Peyer's patch (tissue), 4 donors: ENCODE measurements at places on chromosomes 1 and 21. TPM values are rescaled to one million over a fixed set of nuclear protein-coding genes. Genes with fewer than 3 reads are reported as not detected.

GRCh38 chr1:2073382-2074230, 23.4 kb downstream of the PRKCZ start:
- no peak for DNase-seq

- no peak for DNase-seq
These were observed 20.3 kb upstream of the LSS start for GRCh38 chr21:46248827-46249226.

DNA sequence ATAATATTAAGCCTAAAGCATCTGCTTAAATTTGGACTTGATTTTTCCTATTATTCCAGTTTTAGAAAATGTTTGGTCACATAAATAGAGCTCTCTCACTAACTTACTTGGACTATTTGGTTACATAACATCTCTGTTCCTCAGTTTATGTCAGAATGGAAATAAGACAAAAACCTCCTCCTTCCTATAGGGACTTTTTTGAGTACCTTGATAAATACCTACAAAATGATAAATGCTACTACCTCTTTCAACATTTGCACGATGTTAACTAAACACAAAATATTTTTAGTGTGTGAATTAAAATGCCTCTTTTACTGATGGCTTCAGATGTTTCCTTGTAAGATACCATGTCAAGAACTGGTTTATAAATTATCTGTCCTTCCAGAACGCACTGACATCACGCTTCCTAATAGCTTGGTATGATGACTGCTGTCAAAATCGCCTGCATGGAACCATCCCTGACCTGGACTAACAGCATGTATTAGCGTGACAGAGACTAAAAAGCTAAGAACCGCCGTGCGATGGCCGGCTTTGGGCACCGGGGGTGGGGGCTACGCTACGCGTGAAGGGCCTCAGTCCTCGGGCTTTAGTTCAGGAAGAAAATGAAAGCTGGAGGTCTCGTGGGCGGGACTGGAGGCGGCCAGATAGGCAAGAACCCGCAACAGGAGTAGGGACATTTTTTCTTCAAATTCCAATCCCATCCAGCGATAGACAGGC, 133.2 kb upstream of the BARHL2 start:
- DNase-seq: peak; percentile 51

DNA sequence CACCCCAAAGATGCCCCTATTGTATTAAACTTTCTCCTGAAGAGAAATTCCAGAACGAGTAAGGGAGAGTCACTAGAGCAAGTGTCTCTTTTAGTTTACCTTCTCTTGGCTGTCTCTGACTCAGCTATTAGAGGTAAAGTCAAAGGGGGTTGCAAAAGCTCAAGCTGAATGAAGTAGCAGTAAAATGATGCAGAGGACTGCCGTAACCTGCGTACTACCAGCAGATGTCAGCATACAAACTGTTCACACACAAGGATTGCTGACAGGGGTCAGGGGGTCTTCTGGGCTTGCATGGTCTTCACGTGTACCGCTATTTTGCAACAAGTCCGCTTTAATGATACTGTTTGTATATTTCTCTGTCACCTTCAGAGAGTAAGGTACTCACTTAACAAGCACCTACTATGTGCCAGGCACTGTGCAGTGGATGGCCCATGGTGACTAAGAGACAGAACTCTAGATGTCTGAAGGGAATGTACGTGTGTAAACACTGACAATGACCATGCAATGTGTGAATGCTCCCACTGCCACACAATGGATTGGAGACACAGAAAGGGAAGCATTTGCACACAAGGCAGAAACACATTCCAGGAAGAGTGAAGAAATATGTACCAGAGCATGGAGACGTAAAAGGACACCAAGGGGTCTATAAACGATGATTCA, 34.9 kb downstream of the CHML start:
- DNase-seq: no peak

LIN9 gene
- 6.6 TPM for total RNA-seq

- DNase-seq: no peak
These were observed 44.2 kb downstream of the PKNOX1 start for GRCh38 chr21:43018519-43018918.

C2CD4D gene
- total RNA-seq: not detected

DNA sequence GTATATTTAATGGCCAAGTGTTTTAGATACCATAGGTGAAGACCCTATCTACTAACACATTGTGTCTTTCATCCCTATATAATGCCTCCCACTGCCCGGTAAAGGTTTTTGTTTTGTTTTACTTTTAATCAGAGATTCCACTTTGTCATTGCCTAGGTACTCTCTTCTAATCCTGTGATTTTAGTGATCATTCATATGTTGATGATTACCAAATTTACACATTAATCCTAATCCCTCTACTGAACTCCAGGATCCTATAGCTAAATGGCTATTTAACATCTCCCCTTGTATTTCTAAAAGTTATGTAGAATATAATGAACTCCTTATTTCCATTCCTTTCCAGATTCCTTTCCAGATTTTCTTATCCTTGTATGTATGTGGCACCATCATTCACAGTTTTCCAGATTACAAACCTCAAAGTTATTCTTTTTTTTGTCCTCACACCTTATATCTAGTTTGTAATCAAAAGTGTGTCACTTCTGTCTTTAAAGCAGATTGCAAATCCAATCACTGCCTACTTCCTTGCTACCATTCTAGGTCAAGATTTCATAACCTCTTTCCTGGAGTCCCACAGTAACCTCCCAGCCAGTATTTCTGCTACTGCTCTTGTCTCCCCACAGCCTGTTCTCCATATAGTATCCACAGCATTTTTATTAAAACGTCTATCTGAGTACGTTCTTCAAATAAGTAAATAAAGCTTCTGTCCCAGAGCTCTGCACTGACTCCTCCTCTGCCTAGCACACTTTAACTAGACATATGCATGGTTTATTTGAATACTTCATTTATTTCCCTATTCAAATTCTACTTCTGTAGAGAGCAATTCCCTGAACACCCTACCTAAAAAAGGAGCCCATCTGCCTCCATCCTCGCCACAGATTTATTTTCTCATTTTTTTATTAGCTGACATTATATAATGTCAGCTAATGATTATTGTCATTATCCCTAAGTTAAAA, 157.8 kb downstream of the KCNT2 start:
- DNase-seq: no peak

SPATA46 gene
- total RNA-seq: not detected

ITLN2 gene
- total RNA-seq: 76.7 TPM

DNA sequence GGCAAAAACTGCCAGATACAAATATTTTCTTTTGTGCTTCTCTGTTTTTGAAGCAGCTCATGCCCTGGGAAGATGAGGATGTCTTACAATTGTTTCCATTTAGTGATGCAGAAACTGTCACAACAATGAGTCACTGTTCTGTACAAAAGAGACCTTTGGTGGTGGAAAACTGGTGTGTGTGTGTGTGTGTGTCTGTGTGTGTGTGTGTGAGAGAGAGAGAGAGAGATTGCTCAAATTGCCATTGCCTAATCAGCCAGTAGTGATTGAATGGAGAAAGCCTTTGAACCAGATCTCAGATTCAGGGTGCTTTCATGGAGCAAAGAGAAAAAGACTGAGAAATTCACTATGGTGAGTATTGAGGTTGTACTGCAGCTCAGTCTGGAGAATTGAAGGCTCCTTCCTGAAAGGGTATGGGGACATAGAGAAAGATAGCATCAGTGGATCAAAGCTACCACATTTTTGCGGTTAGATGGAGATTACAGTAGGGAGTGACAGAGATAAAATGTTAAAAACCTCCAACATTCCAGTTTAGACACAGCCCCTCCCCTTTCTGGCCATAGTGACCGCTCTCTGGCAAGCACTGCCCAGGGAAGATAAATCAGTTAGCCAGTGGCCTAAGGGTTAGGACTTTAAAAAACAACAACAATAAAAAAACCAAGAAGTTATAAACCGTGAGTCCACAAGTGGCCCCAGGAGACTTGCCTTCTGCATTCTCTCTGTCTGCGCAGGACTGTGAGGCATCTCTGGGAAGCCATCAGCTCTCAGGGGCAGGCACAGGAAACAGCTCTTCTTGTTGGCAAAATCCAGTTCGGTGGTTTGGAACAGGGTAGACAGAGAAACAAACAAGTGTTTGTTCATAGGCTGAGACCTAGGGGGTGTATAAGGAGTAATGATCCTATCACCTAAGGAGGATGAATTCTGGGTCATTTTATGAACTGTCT, 406.5 kb downstream of the DUSP10 start:
- DNase-seq: no peak
